ENCODE measurements at places on chromosomes 13 and 19.
A peak's percentile ranks its signal among the peaks of the same experiment; 100 is the strongest.

- no peak for DNase-seq
Measured at GRCh38 chr19:7391218-7391670, 42.5 kb downstream of the ARHGEF18 start.

GRCh38 chr19:4971424-4971793 lies 2.5 kb downstream of the KDM4B start:
- no peak for DNase-seq

DNA sequence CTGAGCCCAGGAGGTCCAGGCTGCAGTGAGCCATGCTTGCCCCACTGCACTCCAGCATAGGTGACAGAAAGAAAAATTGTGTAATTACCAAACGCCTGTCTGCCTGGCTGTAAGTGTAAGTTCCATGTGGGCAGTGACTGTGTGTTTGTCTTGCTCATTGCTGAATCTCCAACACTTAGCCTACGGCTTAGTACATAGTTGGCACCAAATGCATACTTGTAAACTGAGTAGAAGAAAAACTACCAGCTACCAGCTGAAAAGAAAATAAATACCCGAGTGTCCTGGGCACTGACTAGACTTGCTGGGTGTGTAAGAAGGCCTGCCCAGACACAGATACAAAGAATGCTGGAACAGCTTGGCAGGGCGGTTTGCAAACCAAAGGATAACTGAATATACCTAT lies 2.7 kb upstream of the CEBPG start:
- no peak for DNase-seq

GRCh38 chr19:8577247-8577646 lies at the start of gene MYO1F:
Gene MYO1F, minus strand, starts transcription at chr19:8577442. Its CDS starts 133 bp downstream, at chr19:8577309.
- no peak for DNase-seq

DNA sequence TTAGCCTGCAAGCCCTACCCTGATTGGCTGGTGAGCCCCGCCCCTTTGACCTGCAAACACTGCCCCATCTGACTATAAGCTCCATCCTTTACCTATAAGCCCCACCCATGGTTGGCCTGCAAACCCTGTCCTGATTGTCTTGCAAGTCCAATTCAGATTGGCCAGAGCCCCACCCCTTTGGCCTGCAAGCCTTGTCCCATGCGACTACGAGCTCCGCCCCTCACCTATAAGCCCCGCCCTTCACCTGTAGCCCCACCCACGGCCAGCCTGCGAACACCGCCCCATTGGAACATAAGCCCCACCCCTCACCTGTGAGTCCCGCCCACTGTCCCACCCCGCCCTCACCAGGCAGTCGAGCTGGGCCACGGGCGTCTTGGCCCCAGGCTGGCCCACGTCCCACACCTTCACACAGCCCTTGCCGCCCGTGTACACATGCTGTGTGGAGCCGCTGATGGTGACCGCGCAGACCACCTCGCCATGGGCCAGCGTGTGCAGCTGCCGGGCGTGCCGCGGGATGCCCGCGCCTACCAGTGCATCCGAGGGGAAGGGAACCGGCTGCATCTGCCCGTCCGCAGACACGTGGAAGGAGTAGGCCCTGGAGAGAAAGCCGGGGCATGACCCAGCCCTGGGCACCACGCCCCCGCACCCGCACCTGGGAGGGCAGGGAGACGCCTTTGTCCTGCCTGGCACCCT lies 22.9 kb downstream of the TLE2 start:
- DNase-seq = no peak

DNA sequence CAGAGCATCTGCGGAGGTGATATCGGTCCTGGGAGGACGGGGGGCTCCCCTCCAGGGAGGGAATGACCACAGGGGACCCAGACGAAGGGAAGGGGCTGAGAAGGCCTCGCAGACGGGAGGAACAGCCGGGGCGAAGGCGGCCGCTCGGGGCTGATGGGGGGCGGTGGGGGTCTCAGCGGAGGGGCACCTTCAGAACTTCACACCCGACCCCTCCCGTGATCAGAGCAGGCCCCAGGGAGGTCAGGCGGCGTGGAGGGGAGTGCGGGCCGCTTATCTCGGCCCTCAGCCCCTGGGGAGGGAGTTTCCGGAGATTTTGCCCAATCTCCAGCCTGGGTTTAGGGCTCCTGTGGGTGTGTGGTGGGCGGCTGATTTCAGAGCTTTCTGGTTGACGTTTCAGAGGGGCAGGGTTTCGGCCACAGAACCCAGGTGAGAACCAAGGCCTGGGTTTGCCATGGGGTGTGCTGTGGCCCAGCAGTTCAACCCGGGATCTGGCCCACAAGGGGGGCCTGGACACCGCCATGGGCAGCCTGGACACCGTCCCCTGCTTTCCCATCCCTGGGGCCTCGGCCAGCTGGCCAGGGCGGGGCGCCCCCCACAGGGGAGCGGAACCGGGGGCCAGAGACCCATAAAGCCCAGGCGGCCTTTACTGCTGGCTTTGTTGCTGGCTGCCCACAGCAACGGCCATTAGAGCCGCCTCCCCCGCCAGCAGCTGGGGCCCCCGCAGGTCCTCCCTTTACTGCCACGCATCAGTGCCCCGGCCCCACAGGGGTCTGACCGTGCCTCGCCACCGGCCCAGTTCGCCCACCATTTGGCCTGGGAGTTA lies 29.0 kb downstream of the ARID3A start:
- DNase-seq = no peak

DNA sequence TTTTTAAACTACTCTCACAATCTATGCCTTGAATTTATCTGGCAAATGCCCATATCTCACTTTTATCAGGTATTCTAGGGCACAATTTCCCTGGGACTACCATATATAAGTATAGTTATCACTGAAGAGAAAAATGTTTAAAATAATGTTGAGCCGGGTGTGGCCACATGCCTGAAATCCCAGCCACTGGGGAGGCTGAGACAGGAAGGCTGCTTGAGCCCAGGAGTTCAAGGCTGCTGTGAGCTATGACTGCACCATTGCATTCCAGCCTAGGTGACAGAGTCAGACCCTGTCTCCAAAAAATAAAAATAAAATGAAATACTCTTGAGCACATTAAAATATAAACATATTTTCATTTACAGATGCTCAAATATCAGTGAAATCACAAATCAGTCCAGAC lies 4.1 kb downstream of the KATNAL1 start:
- DNase-seq = no peak

GRCh38 chr13:48500652-48501197 lies 32.2 kb downstream of the RCBTB2 start:
- DNase-seq = peak; percentile 95

GRCh38 chr19:55508120-55508519 lies 19.9 kb downstream of the SSC5D start:
- no peak for DNase-seq

- peak; percentile 4 for DNase-seq
Measured at GRCh38 chr13:108993346-108993745, 363.9 kb downstream of the MYO16 start.

Data from SIG-M5 (cell line).